ENCODE measurements at places on chromosomes 2 and 18. TPM values are rescaled to one million over a fixed set of nuclear protein-coding genes. Genes with fewer than 3 reads are reported as not detected.

Gene L3MBTL4
- total RNA-seq, result 0.05 TPM

Gene ACKR3
- total RNA-seq, result 23.9 TPM

Gene GREB1L
- total RNA-seq, result 1.5 TPM

Gene EML6
- 0.42 TPM for total RNA-seq

Gene ATOH8
- 0.07 TPM for total RNA-seq

Gene HMSD
- 1.3 TPM for total RNA-seq

Gene CRYGD
- total RNA-seq, result not detected

Gene ZNF519
- total RNA-seq, result 2.5 TPM

Gene FTCDNL1
- total RNA-seq, result 0.09 TPM

Gene INHBB
- total RNA-seq, result not detected

Gene MDH1
- total RNA-seq, result 210 TPM

Gene IL1RN
- total RNA-seq, result 163 TPM

Gene PDE6D
- total RNA-seq, result 26.4 TPM

Gene ALMS1
- 7.7 TPM for total RNA-seq

Gene UGT1A8
- 0.37 TPM for total RNA-seq

Gene LRRTM1
- total RNA-seq, result not detected

Gene CAPN14
- 4.0 TPM for total RNA-seq

Gene SPDYA
- 0.28 TPM for total RNA-seq

Gene RFX8
- total RNA-seq, result 0.09 TPM

Gene CDKL4
- not detected for total RNA-seq

Gene TUBA3E
- total RNA-seq, result not detected

Gene ALPP
- not detected for total RNA-seq

Gene ZAP70
- total RNA-seq, result not detected

Gene CSRNP3
- total RNA-seq, result 4.8 TPM

Gene AMER3
- not detected for total RNA-seq

Gene CCBE1
- 0.85 TPM for total RNA-seq

Gene SCG2
- not detected for total RNA-seq

Gene TMEM169
- 3.2 TPM for total RNA-seq

Gene NTSR2
- not detected for total RNA-seq

Gene DYNAP
- total RNA-seq, result not detected

Gene UNC80
- not detected for total RNA-seq

Gene EIF5B
- 26.0 TPM for total RNA-seq

Gene SPP2
- total RNA-seq, result not detected

Gene KYNU
- 24.9 TPM for total RNA-seq

Gene NCL
- total RNA-seq, result 189 TPM

Gene GYPC
- total RNA-seq, result 2.8 TPM

Gene SP5
- total RNA-seq, result not detected

Gene GAREM2
- total RNA-seq, result 0.05 TPM
